Brain (organoid and tissue), 16 donors: ENCODE measurements at places on chromosomes 2 and 18. TPM values are rescaled to one million over a fixed set of nuclear protein-coding genes. Genes with fewer than 3 reads are reported as not detected.

DNA sequence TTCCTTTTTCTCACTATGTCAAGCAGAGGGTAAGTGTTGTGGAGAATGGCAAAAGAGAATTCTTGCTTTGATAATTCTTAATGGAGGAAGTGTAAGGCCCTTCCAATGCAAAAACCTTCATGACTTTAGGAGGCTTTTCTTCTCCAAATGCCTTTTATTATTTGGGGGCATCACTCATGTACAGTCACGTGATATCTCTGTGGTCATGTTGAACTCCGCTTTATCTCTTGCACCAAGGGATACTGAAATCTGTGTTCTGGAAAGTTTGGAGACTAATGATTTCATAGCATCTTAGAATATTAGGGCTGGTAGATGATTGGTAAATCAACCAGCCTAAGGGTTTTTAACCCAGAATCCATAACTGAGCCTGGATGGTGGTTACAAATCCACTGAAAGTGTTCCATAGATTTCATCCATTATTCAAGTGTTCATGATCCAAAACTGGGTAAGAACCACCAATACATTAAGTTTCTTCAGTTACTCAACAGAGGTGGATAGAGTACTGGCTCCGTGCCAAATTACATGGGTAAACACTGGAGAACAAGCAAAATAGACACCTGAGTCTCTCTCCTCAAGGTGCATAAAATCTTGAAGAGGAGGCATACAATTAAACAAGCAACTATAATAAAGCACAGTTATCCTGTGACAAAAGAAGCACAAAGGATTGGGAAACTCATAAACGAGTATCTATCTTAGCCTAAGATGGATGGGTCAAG, 169.6 kb upstream of the EPHA4 start:
- DNase-seq = no peak

- no peak for DNase-seq
Observed at GRCh38 chr2:88254437-88255091, 84.4 kb downstream of the THNSL2 start.

DNA sequence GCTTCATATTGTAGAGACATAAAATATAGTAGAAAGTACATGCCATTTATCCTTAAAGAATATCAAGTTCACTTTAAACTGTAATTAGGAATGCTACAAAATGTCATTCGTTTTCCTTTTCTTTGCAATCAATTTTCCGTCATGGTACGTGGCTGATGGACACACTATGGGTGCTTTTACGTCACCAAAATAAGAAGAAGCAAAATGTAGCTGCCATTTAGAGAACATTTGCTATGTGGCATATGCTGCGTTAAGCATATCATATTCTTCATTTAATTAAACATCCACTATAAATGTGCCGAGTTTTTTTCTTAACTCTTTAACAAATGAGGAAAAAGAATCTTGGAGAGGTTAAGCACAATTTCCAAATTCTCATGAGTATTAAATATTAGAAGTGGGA, 1358.5 kb upstream of the NXPH2 start:
- no peak for DNase-seq

DNA sequence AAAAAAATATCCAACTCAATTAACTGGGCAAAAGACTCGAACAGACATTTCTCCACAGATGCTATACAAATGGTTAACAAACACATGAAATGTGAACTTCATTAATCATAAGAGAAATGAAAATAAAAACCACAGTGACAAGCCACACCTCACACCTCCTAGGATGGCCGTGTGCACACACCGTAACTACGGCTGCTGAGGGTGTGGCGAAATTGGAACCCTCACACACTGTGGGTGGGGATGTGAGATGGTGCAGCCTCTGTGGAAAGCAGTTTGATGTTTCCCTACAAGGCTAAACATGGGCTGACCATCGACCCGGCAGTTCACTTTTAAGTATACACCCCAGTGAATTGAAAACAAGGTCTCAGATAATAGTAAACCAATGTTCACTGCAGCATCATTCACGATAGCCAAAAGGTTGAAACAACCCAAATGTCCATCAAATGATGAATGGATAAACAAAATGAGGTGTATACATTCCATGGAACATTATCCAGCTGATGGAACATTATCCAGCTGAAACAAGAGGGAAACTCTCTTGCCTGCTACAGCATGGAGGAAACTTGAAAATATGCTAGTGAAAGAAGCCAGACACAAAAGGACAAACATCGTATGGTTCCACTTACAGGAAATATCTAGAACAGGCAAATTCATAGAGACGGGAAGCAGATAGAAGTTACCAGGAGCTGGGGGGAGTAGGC, 32.2 kb downstream of the ZAP70 start:
- DNase-seq = no peak

DNA sequence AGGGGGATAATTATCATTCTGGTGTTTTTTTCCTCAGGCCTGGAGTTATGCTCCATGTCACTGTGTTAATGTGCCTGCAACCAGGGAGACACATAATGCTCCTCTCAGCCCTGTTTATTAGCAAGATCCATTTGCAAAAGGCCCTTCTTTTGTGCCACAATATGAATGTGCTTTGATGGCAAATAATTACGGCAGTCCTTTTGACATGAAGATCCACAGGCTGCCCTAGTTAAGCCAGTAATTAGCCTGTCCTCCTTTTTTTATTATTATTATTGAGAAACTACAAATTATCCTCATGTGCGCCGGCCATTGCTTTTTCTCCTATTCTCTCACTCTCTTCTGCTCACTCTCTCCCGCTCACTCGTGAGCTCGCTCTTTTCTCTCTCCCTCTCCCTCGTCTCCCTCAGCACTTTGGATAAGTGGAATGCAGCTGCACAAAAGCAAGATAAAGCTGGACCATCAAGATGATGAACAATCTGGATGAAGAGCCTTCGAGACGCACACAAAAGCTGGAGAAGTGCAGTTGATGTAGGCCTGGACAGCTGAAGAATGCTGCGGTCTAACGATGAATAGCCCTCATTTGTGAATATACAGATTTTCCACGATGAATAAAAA, 762.3 kb downstream of the BCL11A start:
- peak; percentile 37 for DNase-seq

- no peak for DNase-seq
Observed at GRCh38 chr2:3334392-3335345, 42.9 kb downstream of the EIPR1 start.

Gene PRKAG3
- polyA plus RNA-seq = not detected
